ENCODE measurements at places on chromosomes 1 and 21.

DNA sequence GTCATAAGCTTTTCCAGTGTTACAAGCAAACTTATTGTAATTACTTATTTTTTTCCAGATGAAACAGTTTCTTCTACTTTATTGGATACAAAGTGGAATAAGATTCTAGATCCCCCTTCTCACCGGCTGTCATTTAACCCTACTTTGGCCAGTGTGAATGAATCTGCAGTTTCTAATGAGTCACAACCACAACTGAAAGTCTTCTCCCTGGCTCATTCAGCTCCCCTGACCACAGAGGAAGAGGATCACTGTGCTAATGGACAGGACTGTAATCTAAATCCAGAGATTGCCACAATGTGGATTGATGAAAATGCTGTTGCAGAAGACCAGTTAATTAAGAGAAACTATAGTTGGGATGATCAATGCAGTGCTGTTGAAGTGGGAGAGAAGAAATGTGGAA lies 95.5 kb downstream of the ZFYVE9 start:
- DNase-seq, result no peak

- no peak for DNase-seq
These were observed 19.1 kb upstream of the ZNF697 start for GRCh38 chr1:119667173-119667572.

DNA sequence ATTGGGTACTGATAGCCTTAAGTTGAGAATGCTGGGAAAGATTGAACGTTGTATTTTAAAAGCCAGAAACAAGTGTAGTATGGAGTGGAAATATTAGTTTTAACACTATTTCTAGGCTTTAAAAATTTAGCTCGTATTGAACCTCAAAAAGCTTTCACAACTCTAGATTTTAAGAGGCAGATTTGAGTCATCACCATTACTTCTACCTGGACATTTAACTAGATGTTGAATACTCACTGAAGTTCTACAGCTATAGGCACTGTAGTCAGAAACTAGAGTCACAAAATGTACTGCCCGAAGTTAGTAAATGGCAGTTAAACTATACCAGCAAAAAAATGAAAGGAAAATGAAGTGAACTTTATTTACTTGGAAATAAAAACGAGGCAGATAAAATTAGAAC lies 96.5 kb downstream of the NEK7 start:
- DNase-seq, result no peak

GRCh38 chr1:11431941-11432507 lies 46.9 kb upstream of the DISP3 start:
- DNase-seq, result no peak

- DNase-seq, result no peak
These were observed 67.2 kb downstream of the ALG14 start for GRCh38 chr1:95005584-95005983.

GRCh38 chr1:68808351-68808750 lies 311.5 kb upstream of the DEPDC1 start:
- DNase-seq, result no peak

GRCh38 chr1:119910618-119911017 lies 14.3 kb upstream of the ADAM30 start:
- no peak for DNase-seq

- no peak for DNase-seq
These were observed 157.4 kb downstream of the HUNK start for GRCh38 chr21:32030146-32030652.

DNA sequence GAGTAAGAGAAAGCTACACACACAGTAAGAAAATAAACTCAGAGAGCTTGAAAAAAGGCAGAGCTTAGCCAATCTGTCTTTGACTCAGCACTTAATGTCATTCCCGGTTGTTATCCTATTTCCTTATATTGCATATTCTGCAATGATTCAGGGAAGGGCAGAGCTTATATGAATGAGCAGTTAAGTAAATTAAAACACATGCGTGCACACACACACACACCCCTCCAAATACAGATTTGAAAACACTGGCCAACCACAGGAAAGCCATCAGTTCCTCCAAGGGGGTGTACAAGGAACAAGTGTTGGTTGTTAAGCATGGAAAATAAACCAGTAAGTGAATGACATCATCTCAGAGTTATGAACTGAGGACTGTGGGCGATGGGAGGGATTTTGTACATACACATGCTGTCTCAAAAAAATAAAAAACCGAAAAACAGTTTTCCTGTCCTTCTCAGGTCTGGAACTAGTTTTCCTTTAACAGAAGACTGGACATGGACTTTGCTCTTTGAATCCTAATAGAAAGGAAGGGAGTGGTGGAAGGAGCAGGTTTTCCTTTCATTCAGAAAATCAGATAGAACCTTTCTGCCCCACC lies 1.0 kb downstream of the IQGAP3 start:
- DNase-seq, result no peak

- DNase-seq, result no peak
These were observed 286.9 kb downstream of the KIF26B start for GRCh38 chr1:245441689-245442088.

- DNase-seq, result no peak
These were observed 10.9 kb upstream of the EDN2 start for GRCh38 chr1:41495210-41495948.

DNA sequence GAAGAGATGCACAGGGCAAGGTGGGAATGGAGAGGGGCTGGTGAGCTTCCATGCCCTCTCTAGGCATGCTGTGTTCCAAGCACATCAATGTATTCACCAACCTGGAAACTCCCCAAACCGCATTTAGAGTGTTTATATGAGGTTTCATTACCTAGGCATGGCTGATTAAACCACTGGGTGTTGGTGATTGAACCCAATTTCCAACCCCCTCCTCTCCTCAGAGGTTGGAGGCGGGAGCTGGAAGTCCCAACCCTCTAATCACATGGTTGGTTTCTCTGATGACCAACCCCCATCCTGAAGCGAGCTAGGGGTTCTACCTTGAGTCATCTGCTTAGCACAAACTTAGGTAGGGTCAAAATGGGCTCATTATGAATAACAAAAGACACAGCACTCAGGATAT lies 3.0 kb upstream of the PPIE start:
- DNase-seq, result no peak

GRCh38 chr1:25134801-25135461 lies 97.4 kb downstream of the SYF2 start:
- no peak for DNase-seq

Measured in GM18507 (cell line).